ENCODE measurements at places on chromosomes 3 and 15. TPM values are rescaled to one million over a fixed set of nuclear protein-coding genes. Genes with fewer than 3 reads are reported as not detected.

DNA sequence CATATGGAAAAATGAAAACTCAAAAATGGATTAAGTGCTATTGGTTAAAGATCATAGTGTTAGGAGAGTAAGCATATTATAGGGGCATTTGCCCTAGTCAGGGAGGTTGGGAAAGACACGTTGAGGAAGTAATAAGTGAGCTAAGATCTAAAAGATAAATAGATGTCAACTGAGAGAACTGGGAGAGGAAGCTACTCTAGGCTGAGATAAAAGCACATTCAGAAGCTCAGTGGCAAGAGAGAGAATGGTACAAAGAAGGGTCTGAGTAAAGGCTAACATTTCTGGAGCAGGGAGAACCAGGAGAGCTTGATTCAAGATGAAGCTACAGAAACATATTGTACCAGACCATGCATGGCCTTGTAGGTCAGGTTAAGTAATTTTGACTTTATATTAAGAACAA is 63.9 kb downstream of the TRPC1 start:
- no peak for DNase-seq

Gene STRIT1
- total RNA-seq, result not detected

- DNase-seq, result peak; percentile 84
These were observed 937.6 kb downstream of the MCTP2 start for GRCh38 chr15:95168951-95169431.

- DNase-seq, result peak; percentile 71
These were observed 83.6 kb upstream of the AKAP13 start for GRCh38 chr15:85296615-85297402.

GRCh38 chr3:146404436-146404835 is 64.9 kb downstream of the PLSCR2 start:
- DNase-seq, result no peak

GRCh38 chr3:60160111-60160821 is 1091.0 kb downstream of the FHIT start:
- DNase-seq, result no peak

Gene AGTR1
- total RNA-seq, result 5.6 TPM

Gene CFAP20DC
- total RNA-seq, result 3.2 TPM

Gene FRMD4B
- total RNA-seq, result 50.5 TPM

Gene C3orf85
- not detected for total RNA-seq

Gene ACKR4
- total RNA-seq, result 1.0 TPM

GRCh38 chr3:20013396-20013795 is 1.3 kb upstream of the PP2D1 start:
- DNase-seq, result no peak

DNA sequence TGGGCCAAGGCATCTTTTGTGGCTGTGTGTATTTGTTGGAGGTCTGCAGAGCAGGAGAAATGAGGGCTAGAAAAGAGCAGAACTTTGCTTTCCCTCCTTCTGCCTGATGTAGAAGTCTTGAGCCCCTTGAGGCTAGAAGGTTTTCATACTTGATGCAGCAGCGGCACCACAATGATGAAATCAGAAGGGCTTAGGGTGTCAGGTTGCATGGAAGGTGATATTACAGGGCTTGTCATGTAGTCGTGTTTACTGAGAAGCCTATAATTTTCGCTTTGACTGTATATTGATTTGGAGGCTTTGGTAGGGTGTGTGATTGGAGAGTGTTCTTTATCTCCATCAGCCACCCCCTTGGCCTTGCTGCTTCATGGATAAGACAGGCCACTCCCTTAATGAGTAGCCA is 339.8 kb downstream of the THSD4 start:
- no peak for DNase-seq

Gene MUSTN1
- 18.6 TPM for total RNA-seq

- DNase-seq, result no peak
These were observed 110.5 kb upstream of the WNT5A start for GRCh38 chr3:55597641-55598040.

DNA sequence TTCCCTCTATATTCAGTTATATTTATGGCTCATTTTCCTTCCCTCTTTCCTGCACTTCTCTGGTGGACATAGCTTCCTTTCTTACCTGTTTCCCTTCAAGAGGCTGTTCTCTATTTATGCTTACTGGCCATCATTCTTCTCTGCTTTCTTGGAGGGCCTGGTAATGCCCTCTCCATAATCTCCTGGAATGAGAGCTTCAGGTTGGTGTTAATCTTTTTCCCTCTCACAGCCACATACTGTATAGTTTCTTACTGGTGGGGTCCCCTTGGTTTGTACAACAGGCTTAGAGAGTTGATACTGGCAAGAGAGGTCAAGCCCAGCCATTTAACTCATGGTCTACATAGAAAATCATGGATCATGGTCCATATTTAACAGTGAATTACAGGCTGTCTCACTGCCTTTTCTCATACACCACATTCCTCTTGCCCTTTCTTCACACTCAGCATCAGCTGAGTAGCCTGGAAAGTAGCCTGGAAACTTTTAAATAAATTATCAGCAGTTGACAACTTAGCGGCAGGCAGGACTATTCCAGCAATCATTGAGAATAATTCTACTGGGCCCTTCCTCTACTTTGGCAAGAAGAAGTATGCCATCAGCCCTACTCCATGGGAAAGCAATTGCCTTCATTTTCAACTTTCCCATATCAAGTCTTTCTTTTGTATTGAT is 38.0 kb upstream of the DPH6 start:
- peak; percentile 9 for DNase-seq
